Right lung (tissue), 10 donors: ENCODE measurements at places on chromosomes 11 and 22. TPM values are rescaled to one million over a fixed set of nuclear protein-coding genes. Genes with fewer than 3 reads are reported as not detected.

GRCh38 chr11:68550485-68550817 is 89.9 kb downstream of the PPP6R3 start:
- no peak for DNase-seq

- no peak for DNase-seq
These were observed 3.0 kb downstream of the GAS2L1 start for GRCh38 chr22:29309332-29310064.

DNA sequence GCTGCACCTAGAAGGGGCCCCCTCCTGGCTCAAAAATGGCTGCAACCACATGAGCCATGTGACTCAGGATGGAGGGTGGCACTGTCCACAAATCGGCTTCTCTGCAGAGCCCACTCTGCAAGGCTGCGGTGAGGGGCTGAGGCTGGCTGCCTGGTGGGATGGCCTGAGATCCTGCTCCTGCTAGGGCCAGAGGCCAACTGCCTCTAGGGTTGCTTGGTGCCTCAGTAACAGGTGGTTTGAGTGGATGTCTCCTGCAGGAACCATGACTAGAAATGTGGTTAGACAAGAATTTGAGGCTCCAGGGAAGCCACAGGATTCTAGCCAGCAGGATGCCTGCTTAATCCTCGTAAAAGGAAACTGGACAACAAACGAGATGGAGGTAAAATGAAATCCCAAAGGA is 17.1 kb downstream of the PATZ1 start:
- DNase-seq: no peak

Gene SGSM1
- 4.7 TPM for polyA plus RNA-seq

Gene OR52N4
- polyA plus RNA-seq: not detected

DNA sequence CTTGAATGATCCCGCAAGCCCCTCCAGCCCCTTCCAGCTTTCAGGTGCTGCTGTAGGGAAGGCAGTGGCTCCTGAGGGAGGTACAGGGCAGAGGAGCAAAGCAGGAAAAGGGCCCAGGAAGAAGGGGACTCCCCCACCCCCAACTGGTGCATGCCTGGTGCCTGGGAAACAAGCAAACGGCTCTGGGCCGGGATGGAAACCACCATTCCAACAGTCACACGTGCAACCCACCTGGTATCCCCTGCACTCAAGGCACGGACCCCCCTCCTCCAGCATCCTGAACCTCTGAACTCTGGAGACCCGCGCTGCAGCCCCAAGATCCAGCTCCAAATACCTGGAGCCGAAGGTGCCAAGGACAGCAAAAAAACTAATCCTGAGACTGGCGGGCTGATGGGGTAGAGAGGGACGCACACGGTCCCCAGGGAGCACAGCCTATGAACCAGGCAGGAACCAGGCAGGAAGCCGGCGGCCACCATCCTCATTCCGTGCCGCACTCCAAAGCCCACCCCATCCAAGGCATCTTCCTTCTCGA is 537 bp downstream of the SCN4B start:
- DNase-seq: no peak

DNA sequence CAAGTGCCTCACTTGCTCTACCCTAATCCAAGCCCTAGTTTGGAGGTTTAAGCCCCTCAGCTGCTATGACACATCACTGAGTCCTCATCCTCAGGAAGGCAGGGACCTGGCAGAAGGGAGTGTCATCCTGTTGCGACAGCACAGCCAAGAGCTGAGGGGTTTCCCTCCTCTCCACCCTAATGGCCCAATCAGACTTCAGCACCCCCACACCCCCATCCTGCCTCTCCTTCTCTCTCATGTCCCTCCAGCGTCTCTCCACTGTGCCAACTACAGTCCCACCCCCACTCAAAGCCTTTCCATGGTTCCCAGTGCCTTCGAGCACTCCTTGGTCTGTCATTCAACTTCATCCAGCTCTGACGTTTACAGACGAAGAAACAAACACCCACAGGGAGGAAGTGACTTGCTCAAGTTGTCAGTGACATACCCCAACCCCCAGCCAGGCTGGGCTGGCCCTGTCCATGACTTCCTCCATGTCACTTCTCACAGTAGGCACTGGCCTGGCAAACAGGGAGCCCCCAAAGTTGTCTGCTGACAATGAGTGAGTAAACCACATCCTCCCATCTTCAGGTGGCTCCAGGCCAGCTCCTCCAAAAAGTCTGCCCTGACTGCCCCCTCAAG is 15.6 kb downstream of the ARAP1 start:
- DNase-seq: no peak

DNA sequence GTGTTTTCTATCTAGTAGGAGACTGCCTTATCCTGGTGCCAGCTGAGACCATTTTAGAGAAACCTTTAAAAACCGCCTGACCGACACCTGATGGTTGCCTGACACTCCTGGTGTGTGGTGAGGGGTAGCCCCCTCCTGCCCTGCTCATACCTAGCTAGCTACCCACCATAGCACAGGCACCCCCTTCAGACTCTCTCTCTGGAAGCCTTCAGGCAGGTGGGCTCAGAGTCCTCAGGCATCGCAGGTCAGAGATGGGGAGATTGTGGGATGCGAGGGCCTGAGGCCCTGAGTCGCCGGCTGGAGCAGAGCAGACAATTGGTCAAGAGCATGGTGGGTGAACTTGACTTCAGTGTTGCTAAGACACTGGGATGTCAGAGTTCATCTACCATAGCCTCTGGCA is 424.6 kb downstream of the BRD1 start:
- DNase-seq: no peak

DNA sequence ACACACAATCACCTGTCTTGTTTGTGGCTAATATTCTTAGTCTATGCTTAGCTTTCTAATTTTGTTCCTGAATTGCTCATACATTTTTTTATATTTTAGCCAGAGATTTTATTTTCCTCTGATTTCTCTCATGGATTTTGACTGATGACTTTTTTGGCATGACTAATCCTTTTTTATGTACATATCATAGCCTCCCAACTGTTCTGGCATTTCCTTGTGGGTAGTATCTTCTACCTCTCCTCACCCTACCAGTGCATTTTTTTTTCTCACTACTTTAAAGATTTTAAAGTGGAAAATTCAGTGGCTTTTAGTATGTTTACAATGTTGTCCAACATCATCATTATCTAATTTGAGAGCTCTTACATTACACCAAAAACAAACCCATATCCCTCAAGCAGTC is 84.4 kb upstream of the TENM4 start:
- no peak for DNase-seq

- DNase-seq: no peak
These were observed 33.9 kb upstream of the MN1 start for GRCh38 chr22:27835446-27835845.
